ENCODE measurements at places on chromosomes 13 and 19. TPM values are rescaled to one million over a fixed set of nuclear protein-coding genes. Genes with fewer than 3 reads are reported as not detected.

DNA sequence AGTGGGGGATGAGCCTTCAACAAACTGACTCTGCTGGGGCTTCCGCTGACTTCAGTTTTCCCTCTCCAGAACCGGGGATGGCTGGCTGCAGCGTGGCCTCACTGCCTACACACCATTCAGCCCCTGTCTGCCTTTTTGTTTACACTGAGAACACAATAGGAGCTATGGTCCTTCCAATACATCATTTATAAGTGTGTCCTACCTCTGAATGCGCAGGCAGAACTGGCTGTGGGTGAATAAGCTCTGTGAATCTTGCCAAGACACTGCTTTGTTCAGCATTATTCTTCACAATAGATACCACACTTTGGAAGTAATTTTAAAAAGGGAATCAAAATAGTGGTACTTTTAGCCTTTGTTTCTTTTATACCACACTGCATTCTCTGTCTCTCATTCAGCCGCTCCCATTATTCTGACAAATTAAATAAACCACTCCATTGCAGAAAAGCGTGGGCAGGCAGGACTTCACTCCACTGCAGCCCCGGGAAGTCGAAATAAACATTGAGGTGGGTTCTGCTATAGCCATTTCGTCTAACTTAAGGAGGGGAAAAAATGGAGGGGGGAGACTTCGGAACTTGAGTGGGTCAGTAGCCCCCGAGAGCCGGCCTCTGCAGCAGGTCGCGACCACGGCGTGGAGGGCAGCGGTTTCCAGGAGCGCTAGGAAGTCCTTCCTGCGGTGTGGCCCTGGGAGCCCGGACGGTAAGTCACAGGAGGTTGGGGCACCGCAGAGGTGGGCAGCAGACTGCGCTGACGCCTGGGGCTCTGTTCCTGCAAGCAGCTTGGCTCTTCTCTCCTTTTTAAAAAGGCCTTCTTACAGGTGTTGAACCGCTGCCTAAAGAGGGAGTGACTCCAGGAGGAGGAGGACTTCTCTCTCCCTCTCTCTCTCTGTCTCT lies 94.8 kb upstream of the SOX1 start:
- no peak for DNase-seq

GRCh38 chr19:8487137-8487851 lies 15.1 kb downstream of the PRAM1 start:
- DNase-seq = no peak

DNA sequence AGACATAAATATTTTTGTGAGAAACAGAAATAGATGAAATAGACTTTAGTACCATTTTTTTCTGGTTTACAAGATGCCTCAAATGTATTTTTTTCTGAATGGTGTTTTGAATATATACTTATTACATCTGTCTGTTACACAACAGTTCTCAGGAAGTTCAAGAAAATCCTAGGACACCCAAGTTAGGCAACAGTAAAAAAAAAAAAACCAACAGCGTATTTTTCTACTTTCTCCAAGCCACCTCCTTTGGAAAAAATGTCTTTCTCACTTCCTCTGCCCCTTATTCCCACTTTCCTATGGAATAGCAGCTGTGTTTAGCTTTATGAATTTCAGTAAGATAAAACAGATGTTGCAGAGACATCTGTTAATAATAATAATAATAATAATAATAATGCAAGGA lies 489.6 kb upstream of the KLF12 start:
- no peak for DNase-seq

GRCh38 chr19:50414864-50415660 lies 3.7 kb upstream of the SPIB start:
- DNase-seq = peak; percentile 59

- no peak for DNase-seq
Measured at GRCh38 chr13:67829641-67830040, 599.5 kb upstream of the PCDH9 start.

DNA sequence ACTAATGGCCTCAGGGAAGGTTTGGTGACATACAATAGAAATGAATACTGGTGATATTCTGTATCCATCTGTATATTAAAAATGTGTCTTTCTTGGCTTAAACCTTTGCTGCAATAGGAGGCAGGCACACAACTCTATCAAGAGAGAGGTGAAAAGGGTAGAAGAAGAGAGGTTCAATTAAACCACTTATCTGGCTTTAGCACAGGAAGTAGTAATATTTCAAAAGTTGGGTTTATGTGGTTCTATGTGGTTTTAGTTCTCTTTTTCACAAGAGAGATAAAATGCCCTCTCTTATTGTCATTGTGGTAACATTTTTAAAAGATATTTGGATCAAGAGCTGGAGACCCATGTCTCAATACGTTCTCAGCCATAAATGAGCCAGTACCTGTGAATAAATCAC lies 146.2 kb upstream of the FNDC3A start:
- no peak for DNase-seq

GRCh38 chr13:24670961-24671381 lies 9.2 kb upstream of the ATP12A start:
- no peak for DNase-seq

DNA sequence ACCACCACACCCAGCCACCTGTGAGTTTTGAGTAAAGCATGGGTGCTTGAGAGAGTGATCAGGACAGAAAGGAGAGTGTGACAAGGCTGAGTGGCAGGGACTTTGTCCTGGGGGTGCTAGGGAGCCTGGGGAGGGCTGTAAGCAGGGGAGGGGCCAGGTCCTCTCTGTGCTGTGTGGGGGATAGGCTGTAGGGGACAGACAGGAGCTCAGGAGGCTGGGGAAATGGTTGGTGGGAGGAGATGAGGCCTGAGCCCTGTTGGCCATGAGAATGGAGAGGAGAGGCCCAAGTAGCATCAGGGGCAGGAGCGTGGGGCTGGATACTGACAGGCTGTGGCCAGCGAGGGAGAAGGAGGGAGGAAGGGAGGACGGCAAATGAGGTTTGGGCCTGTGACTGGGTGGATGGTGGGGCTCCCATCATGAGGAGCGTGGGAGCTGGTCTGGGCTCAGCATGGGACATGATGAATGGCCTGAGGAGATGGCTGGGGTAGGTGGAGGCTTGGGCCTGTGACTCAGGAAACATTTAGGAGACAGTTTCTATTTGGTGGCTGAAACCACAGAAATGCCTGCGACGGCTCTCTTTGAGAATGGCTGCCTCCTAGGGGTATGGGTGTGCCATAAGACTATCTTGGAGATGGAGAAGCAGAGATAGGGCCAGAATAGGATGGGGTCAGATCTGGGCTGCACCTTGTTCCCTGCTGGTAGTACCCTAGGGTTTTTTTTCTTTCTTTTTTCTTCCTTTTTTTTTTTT lies 25.0 kb downstream of the GRIN2D start:
- peak; percentile 23 for DNase-seq

DNA sequence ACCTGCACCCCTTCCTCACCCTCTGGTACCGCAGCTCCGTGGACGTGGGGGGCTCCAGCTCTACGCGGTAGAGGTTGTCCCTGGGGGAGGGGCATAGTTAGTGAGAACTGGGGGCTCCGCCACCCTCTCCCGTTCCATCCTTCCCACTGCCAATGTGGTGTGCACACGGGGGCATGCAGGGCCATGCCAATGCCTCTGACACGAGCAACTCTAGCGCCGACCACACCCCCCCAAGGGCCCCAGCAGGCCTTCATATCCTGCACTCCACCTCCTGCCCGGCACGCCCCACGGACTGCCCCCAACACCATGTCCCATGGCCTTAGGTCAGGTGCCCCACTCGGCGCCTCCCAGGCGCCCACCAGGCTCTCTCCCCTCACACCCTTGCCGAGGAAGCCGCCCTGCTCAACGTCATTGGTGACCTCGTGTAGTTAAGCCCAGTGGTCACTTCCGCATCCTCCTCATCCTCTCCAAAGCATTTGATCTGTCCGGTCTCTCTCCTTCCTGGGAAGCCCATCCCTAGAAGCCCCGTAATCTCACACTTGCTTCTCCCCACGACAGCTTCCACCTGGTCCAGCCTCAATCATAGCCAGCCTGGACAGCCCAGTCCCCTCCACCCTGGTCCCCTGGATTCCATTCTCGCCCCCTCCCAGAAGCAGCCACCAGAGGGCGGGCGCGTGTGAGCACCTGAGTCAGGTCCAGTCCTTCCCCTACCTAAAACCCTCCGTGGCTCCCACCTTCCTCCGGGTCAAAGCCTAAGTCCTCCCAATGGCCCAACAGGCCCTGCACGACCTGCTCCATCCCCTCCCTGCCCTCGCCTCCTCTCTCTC lies 2.1 kb downstream of the SEMA6B start:
- DNase-seq = no peak

- DNase-seq = no peak
Measured at GRCh38 chr13:46908501-46908900, 11.6 kb upstream of the HTR2A start.

DNA sequence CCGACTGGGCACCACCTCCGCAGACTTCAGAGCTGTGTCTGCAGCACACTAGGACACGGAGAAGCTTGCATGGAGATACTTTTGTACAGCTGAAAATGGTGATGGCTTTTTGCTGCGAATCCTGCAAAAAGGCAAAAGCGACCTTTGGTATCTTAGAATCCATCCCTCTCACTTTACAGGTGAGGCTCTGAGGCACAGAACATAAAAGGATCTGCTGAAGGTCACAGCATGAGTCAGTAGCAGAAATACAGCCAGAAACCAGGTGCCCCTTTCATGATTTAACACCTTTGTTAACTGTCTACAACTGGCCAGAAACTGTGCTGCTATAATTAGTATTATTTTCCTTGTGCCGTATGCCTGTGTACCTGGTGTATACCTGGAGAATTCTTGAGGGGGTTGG lies 48.3 kb downstream of the EFNB2 start:
- DNase-seq = no peak

DNA sequence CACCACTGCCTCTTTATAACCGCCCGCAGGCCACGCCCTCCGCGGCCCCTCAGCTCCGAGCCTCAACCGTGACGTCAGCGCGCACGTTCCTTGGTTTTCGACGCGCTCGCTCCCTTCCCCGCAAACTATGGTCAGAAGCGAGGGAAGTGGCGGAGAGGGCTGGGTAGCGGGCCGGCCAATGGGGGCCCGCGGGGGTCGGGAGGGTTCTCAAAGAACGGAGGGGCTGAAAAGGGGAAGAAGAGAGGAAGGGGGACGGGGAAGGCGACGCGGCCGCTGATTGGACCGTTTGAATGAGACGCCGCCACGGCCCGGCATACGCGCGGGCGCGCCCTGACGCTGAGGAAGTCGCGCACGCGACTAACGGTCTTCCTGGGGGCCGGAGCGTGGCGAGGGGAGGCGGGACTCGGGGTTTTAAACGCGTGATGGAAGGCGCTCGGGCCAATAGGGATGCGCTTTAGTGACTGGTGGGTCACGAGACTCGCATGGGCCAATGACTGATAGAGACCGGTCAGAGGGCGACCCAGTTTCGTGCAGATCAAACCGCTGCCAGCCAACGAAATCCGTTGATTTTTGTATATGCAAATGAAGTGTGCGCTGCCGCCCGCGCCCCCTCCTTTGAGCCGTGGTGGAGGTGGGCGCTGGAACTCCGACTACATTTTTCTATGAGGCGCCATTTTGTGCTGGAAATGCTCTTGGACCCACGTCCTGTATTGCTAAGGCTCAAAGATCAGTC lies 378 bp upstream of the UBE2S start:
- DNase-seq = peak; percentile 99

Gene HS6ST3
- total RNA-seq = not detected

Gene ZNF254
- 15.5 TPM for total RNA-seq

Gene SCGB2B2
- total RNA-seq = under 0.01 TPM

Gene ZNF134
- total RNA-seq = 21.2 TPM

Gene CEACAM7
- total RNA-seq = not detected
